Esophagus squamous epithelium (tissue), 5 donors: ENCODE measurements at places on chromosomes 4 and X.
A peak's percentile ranks its signal among the peaks of the same experiment; 100 is the strongest.

DNA sequence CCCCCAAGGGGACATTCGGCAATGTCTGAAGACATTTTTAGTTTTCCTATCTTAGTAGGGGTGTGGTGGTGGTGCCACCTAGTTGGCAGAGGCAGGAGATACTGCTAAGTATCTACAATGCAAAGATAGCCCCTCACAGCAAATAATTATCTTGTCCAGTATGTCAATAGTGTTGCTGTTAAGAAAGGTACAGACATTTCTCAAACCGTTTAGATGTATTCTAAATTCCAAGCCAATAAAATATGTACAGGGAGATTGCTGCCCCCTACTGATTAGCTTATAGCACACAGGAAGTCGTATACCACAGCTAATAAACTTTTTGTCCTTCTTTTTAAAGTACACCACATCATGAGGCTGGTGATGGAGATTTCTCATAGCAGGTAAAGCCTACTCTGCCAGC, 260.5 kb downstream of the TMA16 start:
- no peaks in the 10 kb centered on the region for H3K4me1 ChIP-seq
- no peaks in the 10 kb centered on the region for H3K27me3 ChIP-seq
- no peak overlapping the region for H3K27ac ChIP-seq
- no peak for DNase-seq
- no peaks in the 10 kb centered on the region for H3K36me3 ChIP-seq
- no peak overlapping the region for H3K4me3 ChIP-seq

GRCh38 chrX:43467608-43468234, 188.4 kb upstream of the MAOA start:
- H3K27ac ChIP-seq = no peak overlapping the region
- DNase-seq = no peak
- no peak overlapping the region for H3K4me3 ChIP-seq
- no peaks in the 10 kb centered on the region for H3K27me3 ChIP-seq
- H3K36me3 ChIP-seq = no peaks in the 10 kb centered on the region

- H3K27ac ChIP-seq = peak overlapping the region; percentile 98
- H3K4me3 ChIP-seq = peak overlapping the region; percentile 95
- no peaks in the 10 kb centered on the region for H3K27me3 ChIP-seq
- H3K36me3 ChIP-seq = peaks cover 12% of the 10 kb centered on the region
- peak; percentile 55 for DNase-seq
- H3K4me1 ChIP-seq = peaks cover 67% of the 10 kb centered on the region
These were observed 616 bp downstream of the WDR1 start for GRCh38 chr4:10115797-10116568.

- H3K27ac ChIP-seq = no peak overlapping the region
- no peaks in the 10 kb centered on the region for H3K36me3 ChIP-seq
- no peak overlapping the region for H3K4me3 ChIP-seq
- no peaks in the 10 kb centered on the region for H3K27me3 ChIP-seq
- no peak for DNase-seq
- H3K4me1 ChIP-seq = no peaks in the 10 kb centered on the region
These were observed 74.9 kb downstream of the NSG1 start for GRCh38 chr4:4461850-4462249.
